ENCODE measurements at places on chromosomes 2 and 18.
A peak's percentile ranks its signal among the peaks of the same experiment; 100 is the strongest.

GRCh38 chr2:3633982-3634595 lies 23.9 kb upstream of the ALLC start:
- DNase-seq, result no peak

DNA sequence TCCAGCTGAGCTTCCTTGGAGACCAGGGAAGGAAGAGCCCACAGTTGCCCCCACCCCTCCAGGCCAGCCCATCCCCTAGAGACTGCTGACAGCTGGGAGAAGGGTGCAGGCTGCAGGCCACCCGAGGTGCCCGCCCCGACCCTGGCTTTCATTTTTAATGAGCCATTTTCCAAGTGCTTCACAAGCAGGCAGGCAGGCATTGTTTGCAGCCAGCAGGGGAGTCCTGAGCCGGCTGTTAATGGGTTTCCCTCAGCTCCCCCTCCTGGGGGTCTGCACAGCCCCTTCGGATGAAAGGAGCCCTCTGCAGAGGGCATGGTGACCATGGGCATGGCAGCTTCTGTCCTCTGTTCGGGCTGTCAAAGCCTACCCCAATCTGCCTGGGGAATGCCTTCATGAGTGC lies 94.5 kb downstream of the ZBTB7C start:
- no peak for DNase-seq

- no peak for DNase-seq
Measured at GRCh38 chr2:55108456-55109160, 58.4 kb upstream of the RTN4 start.

GRCh38 chr18:36214811-36215210 lies 27.5 kb downstream of the MOCOS start:
- no peak for DNase-seq

DNA sequence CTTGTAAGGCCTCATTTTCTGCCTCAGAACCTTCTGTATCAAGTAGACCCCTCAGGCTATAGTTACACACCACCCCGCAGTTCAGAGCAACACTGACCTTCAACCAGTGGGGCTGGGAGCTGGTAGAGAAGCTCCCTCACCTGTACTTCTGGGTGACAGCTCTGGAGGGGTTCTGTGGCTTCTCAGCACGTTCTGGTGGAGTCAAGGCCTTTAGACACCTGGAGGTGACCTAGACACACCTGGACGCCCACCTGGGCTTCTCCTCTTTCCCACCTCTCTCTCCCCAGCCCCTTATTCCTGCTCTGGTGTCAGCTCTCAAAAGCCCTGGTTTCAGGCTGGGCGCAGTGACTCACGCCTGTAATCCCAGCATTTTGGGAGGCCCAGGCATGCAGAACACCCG lies 7.3 kb upstream of the CIB4 start:
- DNase-seq, result no peak

DNA sequence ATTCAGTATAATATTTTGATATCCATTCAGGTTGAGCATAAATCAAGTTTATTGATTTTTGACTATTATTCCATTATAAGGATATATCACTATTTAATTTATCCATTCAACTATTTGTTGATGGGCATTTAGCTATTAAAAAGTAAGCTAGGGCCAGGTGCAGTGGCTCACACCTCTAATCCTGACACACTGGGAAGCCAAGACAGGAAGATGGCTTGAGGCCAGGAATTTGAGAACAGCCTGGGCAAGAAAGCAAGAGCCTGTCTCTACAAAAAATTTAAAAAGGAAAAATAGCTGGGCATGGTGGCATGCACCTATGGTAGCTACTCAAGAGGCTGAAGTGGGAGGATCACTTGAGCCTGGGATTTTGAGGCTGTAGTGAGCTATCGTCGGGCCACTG lies 183.5 kb downstream of the HNMT start:
- DNase-seq, result no peak

- no peak for DNase-seq
Measured at GRCh38 chr2:72011370-72011689, 136.3 kb downstream of the CYP26B1 start.

- no peak for DNase-seq
Measured at GRCh38 chr2:127986548-127987079, 41.2 kb downstream of the SAP130 start.

DNA sequence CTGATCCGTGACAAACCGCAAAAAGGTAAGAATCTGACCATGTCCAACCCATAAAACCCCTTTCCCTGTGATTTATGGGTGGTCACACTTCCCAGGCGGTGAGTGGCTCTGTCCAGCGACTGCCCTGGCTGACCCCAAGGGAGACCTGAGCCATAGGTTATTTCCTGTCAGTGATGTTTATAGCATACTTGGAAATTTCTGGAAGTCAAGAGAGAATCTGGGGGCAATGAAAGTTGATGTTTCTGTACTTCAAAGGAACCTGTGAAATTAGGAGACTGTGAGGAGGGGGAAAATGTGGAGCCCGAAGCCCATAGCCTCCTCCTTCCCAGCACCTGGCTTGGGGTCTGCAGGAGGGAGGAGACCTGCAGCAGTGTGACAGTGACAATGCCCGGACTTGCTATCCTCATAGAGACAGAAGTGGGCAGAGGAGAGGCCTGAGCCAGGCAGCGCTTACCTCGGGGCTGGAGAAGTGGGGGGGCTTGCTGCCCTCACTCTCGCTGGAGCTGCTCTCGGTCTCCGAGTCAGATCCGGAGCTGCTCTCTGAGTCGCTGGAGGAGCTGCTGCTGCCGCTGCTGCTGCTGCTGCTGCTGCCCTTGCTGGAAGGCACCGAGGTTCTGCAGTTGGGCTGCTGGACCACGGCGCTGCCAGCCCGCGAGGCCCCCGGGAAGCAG lies 111.3 kb upstream of the REV1 start:
- no peak for DNase-seq

GRCh38 chr2:154908327-154908726 lies 209.8 kb downstream of the KCNJ3 start:
- no peak for DNase-seq

- no peak for DNase-seq
Measured at GRCh38 chr2:38497670-38498037, 105.1 kb downstream of the HNRNPLL start.

GRCh38 chr18:56115071-56116015 lies 523.0 kb downstream of the TXNL1 start:
- DNase-seq, result no peak

DNA sequence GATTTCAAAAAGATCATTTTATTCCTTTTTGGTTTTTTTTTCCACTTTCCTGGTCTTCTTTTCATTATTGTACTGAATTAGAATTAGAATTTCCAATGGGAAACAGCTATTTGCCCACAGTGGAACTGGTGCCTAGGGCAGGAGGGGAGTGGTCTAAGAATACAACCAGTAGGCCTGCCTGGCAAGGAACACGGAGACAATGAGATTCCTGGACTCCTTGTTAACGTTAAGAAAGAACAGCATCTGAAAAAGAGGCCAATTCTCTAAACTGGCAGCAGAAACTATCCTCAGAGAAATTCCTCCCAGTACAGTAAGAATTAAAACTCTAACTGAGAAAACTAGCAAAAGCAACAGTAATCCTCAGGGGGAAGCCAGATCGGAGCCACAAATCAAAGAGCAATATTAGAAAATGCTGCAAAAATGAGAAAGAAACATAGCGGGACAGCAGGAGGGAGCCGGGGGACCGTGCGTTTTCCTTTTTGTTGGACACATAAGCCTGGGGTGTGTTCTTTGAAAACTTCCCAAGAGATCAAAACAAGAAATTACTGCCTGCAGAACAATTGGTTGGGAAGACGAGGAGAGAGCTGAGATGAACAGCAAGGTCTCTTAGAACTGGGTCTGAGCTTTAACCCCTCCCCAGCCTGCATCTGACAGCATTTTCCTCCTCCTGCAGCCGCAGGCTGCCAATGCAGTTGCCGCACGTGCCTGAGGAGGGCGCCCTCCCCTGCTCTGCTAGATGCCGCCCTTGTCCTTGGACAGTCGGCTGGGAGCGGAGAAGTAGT lies 776.0 kb downstream of the TSN start:
- DNase-seq, result no peak

GRCh38 chr2:68432696-68433658 lies 34.1 kb downstream of the FBXO48 start:
- DNase-seq, result no peak

DNA sequence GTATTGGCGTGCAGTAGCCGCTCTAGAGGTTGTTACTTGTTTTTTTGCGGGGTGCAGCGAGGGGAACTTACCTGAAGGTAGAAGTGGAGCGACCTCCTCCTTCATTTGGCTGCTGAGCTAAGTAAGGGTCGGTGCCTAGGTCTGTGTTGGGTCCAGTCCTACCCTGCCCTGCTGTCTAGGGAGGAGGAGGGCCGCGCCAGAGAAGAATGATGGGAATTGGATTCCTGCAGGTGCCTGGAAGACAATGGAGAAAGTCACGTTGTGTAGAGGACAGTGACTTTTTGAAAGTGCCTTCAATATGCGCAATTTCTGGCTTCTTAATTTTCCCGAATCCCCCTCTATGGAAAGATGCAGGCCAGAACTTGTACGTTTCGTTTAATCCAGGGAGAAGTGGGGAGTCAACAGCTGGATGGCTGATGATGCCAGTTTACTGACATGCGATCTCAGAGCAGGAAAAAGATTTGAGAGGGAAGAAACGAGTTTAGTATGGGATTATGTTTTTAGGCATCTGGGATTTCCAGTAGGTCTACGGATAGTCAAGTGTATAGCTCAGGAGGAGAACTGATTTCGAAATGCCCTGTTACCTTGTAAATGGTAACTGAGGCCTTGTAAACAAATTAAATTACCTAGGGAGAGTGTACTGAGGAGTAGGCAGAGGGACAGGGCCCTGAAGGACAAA lies 653 bp downstream of the MRPS9 start:
- DNase-seq, result no peak

DNA sequence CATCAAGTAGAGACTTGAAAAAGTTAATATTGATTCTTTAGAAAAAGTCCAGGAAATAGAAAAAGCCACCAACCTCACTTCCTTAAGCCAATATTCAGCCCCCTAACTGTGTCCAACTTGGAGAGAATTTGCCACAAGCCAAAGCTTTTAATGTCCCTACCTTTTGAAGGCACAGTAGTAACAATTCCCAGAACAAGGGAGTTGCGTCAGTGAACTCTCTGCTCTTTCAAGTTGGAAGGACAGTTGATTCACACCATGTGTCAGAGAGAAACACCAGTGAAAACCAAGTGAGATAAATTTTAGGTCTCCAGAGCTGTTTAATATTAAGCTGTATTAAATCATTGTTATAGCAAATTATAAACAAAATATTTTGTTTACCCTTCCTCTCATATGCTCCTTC lies 66.1 kb downstream of the EXOC6B start:
- no peak for DNase-seq

GRCh38 chr2:4916094-4916493 lies 776.1 kb upstream of the SOX11 start:
- no peak for DNase-seq

- no peak for DNase-seq
Measured at GRCh38 chr18:31203096-31203793, 40.6 kb upstream of the DSC1 start.

- DNase-seq, result no peak
Measured at GRCh38 chr2:223297788-223298187, 245.8 kb downstream of the KCNE4 start.

- no peak for DNase-seq
Measured at GRCh38 chr18:70428439-70428838, 139.6 kb downstream of the SOCS6 start.

GRCh38 chr18:33901894-33902512 lies 322.7 kb downstream of the NOL4 start:
- no peak for DNase-seq

- no peak for DNase-seq
Measured at GRCh38 chr2:204503869-204504268, 41.4 kb upstream of the PARD3B start.

GRCh38 chr2:63301481-63301880 lies 250.9 kb downstream of the OTX1 start:
- no peak for DNase-seq

DNA sequence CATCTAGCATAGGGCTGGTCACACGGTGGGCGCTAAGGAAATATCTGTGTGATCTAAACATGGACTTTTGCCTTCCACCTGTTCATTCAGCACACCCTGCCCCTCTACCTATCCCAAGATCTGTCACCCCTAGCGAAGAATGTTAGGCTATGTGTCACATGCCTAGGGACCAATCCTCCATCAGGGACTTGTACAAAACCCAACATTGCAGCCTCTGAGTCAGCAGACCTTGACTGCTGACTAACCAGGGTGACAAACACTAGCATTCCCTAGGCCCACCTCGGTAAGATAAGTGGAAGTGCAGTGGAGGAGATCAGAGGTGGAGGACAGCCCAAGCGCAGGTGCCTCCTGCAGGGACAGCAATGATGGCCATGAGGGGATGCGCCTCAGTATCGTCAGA lies 99.2 kb downstream of the SOX11 start:
- DNase-seq, result no peak

DNA sequence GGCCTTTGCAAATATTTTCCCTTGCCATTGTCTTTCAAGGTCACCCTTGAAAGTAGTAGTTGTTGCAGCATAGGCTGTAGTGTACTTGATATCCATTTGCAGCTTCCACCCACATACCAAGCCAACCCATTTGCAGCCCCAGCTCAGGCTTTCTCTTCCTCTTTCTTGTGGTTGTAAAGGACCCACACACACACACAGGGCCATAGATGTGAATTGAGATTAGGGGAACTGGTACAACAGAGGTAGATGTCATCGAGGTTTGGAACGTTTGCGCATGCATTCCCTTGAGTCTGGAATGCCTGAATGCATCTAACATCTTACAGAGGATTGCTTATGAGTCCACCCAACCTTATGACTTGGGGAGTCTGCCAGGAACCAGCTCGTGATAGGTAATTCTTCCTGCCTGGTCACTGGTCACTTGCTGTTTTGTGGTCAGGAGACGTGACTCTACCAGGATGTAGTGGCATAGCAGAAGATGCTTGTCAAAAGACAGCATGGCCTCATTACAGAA lies 91.9 kb downstream of the MRPS9 start:
- peak; percentile 54 for DNase-seq

- DNase-seq, result no peak
Measured at GRCh38 chr2:219444566-219445091, 10.0 kb downstream of the SPEG start.

GRCh38 chr2:230179907-230180306 lies 39.9 kb downstream of the SP110 start:
- no peak for DNase-seq

GRCh38 chr18:10242936-10243680 lies 211.3 kb upstream of the APCDD1 start:
- DNase-seq, result no peak

DNA sequence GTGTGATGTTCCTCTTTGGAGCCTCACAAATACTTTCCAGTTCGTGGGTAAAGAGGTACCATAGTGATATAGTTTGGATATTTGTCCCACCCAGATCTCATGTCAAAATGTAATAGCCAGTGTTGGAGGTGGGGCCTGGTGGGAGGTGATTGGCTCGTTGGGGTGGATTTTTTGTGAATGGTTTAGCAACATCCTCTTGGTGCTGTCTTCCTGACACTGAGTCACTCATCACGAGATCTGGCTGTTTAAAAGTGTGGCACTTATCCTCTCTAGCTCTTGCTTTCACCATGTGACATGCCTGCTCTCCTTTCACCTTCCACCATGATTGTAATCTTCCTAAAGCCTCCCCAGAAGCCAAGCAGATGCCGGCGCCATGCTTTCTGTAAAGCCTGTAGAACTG lies 3.0 kb upstream of the CCDC93 start:
- DNase-seq, result no peak
